Fibroblast of skin of left biceps (primary cell): ENCODE measurements at places on chromosomes 13 and 19.

- DNase-seq: no peak
Measured at GRCh38 chr13:109738298-109738746, 48.1 kb downstream of the IRS2 start.

DNA sequence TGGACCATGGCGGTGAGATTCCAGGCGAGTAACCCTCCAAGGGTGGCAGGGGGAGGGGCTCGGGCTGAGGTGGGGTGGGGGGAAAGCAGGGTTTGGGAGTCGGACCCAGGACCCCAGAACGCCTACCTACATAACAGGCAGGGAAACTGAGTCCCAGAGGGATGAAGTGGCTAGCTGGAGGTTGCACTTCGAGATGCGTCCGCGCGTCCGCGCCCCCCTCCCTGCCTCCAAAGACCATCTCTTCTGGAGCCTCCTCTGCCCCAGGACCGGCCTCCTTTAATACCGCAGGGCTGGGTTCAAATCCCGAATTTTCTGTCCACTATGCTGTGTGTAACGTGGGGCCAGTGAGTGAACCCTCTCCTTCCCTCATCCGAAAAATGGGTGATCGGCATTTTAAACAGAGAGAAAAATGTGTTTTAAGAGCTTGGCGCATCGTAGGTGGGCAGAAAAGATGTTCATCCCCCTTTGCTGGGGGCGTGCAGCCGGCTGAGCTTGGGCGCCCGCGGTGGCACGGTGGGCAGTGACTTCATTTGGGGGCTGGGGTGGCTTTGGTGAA is 13.8 kb downstream of the TJP3 start:
- DNase-seq: no peak

GRCh38 chr13:77537289-77537919 is 1.9 kb downstream of the SCEL start:
- peak; percentile 29 for DNase-seq

DNA sequence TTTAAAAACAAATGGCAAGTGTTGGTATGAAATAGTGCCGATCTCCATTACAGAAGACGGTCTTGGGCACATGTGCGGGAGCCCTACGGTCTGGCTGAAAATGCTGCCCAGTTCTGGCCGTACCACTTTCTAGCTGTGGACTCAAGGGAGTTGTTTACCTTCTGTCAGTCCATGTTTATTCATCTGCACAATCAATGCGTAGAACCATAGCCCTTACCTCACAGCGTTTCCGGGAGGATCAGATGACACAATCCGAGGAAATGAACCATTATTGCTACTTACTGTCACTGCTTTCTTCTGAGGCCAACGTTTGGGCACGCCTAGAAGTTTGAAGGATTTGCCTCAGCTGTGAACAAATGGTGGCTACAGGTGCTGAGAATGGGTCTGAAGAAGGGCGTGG is 31.2 kb downstream of the GADD45B start:
- no peak for DNase-seq

DNA sequence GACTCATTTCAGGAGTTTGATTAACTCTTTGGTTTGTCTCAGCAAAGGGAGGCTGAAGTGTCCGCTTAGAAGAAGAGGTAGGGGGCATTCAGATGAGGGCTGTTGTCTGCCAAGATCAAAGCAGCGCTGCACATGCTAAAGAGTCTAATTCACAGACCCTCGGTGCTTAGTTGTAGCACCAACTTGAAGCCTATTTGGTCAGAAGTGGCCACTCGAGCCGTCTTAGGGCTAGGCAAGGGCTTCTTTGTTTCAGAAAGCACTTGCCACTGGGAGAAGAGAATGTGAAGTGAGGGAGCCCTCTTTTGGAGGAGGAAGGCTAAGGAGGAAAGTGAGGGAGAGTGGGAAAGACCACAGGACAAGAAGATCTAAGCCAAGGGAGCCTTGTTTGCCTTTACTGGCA is 313.4 kb upstream of the TMTC4 start:
- DNase-seq: no peak
